Stimulated activated CD4-positive, alpha-beta T cell treated with anti-CD3 and anti-CD28 coated beads, Interleukin-2, amount 100 ng/mL, for 48 hours (primary cell): ENCODE measurements at places on chromosomes 7 and 10.

DNA sequence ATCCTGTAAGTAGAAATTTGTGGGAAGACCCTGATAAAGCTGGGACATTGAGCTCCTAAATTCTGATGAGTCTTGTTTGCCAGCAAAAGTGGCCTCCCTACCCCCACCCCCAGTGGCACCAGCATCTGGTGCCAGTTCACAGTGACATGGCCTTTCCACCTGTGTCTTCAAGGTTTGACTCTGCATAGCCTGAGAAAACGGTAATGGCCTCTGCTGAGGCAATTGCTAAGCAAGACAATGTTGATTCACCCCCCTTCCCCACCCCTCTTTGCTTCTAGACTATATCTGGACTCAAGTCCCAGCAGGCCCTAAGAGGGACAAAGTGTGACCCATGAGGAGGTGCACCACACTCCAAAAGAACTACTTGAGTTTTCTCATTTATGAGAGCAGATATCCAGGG is 48.0 kb upstream of the PIK3CG start:
- DNase-seq = no peak

DNA sequence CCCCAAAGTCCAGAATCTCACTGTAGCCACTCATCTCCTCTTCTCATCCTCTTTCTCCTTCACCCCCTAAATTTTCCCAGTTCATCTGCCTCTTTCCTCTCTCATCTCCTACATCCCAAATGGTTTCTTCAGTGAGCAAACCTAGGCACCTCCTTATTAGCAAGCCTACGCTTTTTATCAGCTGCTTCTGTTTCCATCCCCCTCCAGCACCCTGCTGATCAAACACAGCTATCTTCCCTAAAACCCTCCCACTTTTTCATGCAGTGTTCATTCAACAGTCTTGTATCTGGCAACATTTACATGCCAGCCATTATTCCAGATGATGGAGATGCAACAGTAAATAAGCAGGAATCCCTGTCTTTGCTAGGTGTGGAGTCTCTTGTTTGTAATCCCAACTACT is 3.3 kb upstream of the ABRAXAS2 start:
- DNase-seq = no peak

- no peak for DNase-seq
These were observed 113.2 kb downstream of the NRBF2 start for GRCh38 chr10:63246356-63246755.

DNA sequence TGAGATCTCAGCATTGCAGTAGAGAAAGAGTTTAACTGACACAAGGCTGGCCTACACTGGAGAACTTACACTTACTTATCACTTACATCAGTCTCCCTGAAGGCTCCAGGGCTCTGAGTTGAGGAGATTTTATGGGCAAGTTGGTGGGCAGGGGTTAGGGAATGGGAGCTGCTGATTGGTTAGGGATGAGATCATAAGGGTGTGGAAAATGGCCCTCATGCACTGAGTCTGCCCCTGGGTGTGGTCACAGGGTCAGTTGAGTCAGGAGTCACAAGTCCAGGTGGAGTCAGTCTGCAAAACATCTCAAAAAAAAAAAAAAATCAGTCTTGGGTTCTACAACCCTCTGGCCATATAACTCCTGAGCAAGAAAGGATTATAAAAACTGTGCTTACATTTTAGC is 60.5 kb downstream of the PPP1R17 start:
- DNase-seq = no peak

- no peak for DNase-seq
These were observed 1.1 kb upstream of the STK32C start for GRCh38 chr10:132308587-132309470.

DNA sequence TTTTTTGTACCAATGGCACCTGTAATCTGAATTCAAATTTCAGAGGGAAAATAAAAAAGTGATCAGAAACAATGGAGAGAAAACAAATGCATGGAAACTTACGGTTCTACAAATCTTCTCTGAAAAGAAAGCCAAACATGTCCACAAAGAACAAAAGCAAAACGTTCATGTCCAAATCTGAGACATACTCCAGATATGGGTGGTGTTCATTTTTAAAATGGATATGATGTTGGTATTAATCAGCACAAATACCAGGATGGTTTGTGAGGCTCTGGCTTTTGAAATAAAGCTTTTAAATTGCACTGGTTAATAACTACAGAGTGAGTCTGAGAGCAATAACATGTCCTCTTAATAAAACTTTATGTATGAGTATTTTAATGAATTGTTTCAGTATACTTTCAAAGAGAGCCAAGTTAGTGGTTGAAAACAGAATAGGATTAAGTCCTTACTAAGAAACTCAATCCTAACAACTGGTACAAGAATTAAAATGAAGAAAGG is 366.4 kb downstream of the INHBA start:
- DNase-seq = no peak

DNA sequence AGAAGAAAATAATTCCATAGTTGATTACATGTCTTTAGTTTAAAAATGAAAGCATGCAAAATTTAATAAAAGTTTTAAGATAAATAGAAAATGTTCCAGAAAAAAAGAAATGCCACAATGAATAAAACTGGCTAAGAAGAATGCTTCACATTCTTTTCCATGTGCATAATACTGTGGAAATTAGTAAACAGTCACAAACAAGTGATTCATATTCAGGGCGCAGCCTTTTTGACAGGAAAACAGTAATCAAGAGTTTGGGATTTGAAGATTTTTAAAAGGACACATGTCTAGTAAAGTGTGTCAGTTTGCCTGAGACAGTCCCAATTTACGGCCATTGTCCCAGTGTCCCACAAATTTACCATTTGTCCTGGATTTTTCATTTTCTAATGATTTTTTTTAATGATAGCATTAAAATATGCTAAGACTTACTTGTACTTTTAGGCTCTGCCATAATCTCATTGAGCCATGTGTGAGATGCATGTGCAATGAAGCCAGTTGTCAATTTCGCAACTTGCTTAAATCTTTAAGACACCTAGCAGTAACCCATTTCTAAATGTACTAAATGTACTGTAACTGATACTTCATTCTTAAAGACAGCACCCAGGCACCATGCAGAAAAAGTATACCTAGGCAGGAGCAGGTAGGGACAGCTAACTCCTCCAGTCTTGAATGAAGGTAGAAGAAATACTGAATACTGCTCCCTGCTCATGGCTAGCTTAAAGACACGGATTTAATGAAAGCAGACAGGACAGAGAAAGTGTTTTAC is 46.9 kb downstream of the ZNF438 start:
- no peak for DNase-seq

GRCh38 chr7:123929655-123930054 is 4.6 kb downstream of the SPAM1 start:
- no peak for DNase-seq

DNA sequence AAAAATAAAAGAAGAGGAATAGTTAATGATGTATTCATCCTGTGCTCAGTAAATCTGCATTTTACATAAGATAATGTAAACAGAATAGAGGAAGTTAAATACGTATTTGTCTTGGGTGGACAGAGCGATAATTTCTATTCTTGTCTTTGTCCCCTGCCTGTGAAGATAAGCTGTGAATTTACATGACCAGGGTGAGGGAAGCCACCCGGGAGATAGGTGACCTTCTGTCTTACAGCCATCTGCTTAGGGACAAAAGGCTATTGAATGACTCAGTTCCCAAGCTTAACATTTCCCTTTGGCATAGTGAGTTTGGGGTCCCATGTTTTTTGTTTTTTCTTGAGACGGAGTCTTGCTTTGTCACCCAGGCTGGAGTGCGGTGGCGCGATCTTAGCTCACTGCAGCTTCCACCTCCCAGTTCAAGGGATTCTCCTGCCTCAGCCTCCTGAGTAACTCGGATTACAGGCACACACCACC is 88.7 kb upstream of the KCTD7 start:
- DNase-seq = no peak

DNA sequence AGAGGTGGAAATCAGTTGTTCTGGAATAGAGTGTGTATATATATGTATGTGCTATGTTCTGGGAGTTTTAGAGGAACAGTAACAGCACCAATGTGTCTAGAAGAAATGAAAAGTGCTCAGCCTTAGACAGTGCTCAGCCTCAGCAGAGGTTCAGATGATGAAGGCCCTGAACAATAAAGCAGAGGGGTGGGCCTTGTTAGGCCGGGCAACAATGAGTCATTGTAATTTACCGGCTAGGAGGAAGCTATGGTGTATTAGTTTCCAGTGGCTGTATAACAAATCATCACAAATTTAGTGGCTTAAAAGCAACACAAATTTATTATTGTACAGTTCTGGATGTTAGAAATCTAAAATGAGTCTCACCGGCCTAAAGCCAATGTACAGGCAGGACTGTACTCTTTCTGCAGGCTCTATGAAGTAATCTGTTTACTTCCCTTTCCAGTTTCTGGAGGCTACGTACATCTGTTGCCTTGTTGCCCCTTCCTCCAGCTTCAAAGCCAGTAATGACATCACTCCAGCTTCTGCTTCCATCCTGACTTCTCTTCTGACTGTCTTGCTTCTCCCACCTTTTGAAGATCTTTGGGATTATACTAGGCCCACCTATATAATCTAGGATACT is 84.6 kb downstream of the CH25H start:
- no peak for DNase-seq
